ENCODE measurements at places on chromosomes 5 and 9.

GRCh38 chr9:134546246-134546731 is 95.3 kb upstream of the COL5A1 start:
- DNase-seq: no peak

DNA sequence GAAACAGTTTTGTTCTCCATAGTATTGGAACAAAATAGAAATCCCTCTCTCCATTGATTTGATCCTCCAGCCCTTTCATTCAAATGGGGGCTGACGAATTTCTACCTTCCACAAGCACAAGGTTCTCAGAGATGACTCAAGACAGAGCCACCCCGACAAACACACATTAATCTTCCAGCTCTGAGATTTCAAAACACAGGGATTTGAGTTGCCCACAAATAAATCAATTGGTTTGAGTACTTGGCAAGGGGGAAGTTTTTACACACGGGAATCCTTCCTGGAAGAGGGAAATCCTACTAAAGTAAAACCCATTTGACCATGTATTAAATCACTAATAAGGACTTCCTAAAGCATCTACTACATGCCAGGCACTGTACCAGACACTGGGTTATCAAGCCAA is 5.4 kb downstream of the ADRA1B start:
- DNase-seq: no peak

DNA sequence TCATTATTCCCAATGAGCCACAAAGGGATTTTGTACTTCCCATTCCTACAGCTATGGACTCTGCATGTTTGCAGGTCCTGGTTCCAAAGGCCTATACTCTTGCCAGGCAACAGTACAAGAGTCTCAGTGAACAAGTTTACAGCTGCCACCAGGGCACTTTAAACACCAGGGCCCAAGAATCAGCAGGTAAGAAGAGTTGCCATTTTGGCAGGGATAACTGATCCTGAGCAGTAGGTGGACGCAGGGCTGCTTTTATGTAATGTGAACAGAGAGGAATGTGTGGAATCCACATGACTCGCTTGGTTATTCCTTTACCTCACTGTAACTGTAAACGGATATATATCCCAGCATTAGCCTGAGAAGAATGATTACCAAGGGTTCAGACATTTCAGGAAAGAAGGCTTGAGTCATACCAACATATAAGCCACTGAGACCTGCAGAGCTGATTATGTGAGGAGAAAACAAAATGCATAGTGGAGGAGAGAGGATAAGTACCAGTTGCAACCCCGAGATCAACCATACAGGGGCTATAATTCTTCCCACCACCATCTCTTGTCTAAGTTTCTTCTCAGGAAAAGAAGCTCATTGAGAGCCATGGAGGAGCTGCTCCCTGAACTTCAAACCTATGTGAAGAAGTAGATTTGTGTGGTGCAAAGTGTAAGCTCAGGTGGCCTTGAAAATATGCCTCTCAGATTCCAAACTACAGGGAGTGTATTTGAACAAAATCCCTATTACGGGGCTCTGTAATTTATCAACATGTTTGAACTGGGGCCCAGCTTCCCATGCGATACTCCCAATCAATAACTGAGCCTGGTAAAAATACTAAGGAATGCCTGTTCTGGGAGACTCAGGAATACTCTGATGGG is 24.6 kb downstream of the RAPGEF6 start:
- no peak for DNase-seq

DNA sequence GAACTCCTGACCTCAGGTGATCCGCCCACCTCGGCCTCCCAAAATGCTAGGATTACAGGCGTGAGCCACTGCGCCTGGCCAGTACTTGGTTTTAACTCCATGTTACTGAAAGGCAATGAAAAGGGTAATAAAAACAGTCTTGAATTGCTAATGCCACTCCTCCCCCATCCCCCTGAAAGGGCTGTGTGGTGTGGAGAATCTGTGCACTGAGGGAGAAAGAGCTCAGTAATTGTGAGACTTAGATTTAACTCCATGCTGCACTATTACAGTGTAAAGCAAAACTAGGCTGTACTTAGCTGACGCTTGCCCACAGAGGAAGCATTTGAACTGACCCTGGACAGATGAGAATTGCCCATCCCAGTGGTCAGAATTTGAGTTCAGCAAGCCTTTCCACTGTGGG is 1662.4 kb upstream of the ACO1 start:
- DNase-seq: no peak

GRCh38 chr9:23663946-23664345 is 162.1 kb downstream of the ELAVL2 start:
- no peak for DNase-seq

- DNase-seq: no peak
Measured at GRCh38 chr5:149550268-149550583, 1.0 kb downstream of the CSNK1A1 start.

- no peak for DNase-seq
Measured at GRCh38 chr9:2016408-2017330, 1.5 kb downstream of the SMARCA2 start.

DNA sequence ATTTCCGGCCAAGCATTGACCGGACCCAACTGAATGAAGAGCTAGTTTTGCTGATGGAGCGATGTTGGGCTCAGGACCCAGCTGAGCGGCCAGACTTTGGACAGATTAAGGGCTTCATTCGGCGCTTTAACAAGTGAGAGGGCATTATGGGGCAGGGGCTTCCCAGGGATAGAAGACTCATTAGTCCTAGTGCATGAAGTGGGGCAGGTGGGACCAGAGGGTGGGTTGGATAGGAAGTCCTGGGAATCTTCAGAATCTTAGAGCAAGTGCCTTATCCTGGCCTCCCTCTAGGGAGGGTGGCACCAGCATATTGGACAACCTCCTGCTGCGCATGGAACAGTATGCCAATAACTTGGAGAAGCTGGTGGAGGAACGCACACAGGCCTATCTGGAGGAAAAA is 6.0 kb downstream of the SPAG8 start:
- DNase-seq: no peak

DNA sequence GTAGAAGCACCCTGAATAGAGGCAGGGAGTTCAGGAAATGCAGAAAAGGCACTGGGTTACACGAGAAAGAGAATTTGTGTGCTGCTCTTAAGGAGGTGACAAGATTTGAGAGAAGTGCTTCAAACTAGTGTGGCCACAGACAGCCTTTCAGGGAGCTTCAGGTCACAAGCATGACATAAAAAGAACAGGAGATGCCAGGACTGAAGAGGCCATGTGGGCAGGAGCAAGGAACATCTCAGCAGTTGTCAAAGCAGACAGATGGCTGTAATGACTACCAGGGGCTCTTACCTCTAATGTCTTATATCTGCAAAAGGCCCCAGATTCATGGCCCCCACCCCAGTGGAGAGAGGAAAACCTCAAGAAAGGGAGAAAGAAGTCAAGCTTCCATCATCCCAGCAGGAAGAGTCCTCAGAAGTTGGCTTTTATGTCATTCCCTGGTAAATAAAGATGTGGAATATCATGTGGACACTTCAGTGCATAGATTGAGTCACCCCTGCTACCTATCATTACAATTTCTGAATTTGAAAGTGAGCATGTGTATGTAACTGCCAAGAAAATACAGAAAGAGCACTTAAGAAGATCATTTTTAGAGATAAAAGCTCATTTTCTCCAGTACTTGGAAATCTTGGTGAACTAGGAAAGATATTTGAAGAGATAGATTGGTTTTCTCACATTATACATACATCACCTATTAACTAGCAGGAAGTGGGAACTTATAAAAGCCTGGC is 214.4 kb upstream of the RORB start:
- no peak for DNase-seq

DNA sequence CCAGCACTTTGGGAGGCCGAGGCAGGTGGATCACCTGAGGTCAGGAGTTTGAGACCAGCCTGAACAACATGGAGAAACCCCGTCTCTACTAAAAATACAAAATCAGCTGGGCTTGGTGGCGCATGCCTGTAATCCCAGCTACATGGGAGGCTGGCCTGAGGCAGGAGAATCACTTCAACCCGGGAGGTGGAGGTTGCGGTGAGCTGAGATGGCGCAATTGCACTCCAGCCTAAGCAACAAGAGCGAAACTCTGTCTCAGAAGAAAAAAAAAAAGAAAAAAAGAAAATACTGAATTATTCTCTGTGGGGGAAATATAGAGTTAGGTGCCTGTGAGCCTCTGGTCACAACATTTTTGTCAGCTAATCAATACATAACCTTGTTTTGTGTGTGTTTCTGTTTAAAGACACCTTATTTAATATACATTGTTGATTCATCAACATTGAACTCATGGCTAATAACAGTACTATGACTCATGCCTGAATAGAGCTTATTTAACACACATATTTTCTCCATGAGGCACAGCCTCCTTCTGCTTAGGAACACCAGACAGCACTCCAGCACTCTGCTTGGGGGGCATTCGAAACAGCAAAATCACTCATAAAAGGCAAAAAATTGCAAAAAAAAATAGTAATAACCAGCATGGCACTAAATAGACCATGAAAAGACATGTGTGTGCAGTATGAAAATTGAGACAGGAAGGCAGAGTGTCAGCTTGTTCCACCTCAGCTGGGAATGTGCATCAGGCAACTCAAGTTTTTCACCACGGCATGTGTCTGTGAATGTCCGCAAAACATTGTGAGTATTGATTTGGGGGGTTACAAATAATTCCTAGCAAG is at the start of gene IL31RA:
Gene IL31RA, plus strand, starts transcription at position 519 of the 836 bp plus-strand sequence. Its CDS starts 214 bp downstream, at position 733.
- DNase-seq: no peak

- DNase-seq: no peak
Measured at GRCh38 chr5:154316223-154316935, 125.8 kb downstream of the GALNT10 start.
